ELR (cell line): ENCODE measurements at places on chromosomes 1 and 21.

DNA sequence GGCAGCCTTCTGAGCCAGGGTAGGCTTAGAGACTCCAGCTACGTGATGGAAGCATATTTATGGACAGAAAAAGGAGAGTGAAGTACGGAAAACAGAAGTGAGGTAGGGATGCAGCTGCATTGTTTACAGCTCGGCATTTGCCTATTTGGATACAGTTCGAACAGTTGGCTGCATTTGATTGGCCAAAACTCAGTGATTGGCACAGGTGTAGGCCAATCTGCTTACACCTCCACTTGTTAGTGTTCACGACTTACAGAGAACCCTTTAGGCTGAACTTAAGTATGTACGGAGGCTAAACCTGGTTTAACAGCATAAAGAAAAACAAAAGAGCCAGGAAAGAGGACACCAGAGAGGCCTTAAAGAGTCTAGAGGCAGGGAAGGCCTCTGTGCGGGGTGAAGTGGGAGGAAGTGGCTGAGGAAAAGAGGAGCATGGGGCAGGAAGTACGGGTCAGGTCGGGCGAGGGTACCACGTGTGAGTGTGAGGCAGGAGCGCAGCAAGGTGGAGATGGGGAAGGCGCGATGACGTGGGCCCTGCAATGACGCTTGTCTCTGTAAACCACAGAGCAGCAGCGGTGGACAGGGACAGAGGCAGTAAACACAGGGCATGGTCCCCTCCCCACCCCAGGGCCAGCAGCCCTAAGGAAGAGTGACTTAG, 32.0 kb downstream of the RSPH1 start:
- DNase-seq: peak; percentile 41

DNA sequence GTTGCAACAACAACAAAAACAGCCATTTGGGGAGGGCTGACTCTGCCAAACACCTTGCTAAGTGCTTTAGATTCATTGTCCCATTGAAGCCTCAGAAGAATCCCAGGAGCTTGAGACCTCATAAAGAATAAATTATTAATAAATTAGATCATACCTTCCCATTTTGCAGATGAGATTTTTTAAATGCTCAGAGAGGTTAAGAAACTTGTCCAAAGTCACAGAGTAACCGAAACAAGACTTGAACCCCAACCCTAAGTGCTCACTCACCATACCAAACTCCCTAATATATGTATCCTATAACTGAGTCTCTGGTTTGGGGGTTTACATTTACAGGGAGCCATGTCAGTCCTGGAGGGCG, 3.6 kb downstream of the CRYBG2 start:
- no peak for DNase-seq

DNA sequence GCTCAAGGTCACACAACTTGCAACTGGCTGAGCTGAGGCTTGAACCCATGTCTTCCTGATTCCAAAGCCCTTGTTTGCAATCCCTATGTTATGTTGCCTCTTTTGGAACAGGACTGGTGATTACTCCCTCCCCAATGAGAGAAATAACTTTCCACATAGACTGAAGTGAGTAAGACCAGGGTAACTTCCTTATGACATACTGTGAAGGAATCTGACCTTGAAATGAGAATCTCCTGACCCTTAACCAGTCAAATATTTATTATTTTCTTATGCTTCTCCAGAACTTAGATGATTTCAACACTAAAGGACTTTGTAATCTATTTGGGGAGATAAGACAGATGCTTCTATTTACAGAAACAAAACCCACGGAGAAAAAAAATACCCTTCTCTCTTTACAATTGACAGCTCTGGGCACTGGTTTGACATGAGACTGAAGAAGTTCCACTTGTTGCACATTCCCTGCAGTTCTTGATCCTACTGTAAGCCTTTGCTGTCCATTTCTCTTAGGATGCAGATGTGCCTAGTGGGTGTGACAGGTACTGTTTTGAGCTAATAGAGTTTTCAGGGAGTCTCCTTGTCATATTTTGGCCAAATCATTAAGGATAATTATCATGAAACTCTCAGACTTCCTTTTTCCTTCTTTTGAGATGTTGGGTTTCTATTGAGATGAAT, 3.9 kb upstream of the RPTN start:
- peak; percentile 93 for DNase-seq

GRCh38 chr1:36693161-36693525, 210.4 kb upstream of the CSF3R start:
- no peak for DNase-seq

DNA sequence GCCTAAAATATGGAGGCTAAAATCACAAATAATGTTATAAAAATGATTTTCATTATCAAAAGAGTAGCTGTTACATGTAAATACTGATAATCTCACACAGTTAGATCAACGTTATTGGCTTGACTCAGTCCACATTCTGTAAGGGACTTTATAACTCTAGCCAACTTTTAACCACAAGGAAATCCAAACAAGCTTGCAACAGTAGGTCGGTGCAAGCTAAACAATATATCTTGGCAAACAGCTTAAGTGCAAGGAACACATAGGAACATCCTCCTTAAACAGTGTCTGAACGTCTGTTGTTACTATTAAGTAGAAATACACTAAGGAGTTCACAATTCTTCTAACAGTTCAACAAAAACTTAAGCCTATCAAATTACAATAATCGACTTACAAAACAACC, 126.7 kb downstream of the EIF4G3 start:
- DNase-seq: no peak

DNA sequence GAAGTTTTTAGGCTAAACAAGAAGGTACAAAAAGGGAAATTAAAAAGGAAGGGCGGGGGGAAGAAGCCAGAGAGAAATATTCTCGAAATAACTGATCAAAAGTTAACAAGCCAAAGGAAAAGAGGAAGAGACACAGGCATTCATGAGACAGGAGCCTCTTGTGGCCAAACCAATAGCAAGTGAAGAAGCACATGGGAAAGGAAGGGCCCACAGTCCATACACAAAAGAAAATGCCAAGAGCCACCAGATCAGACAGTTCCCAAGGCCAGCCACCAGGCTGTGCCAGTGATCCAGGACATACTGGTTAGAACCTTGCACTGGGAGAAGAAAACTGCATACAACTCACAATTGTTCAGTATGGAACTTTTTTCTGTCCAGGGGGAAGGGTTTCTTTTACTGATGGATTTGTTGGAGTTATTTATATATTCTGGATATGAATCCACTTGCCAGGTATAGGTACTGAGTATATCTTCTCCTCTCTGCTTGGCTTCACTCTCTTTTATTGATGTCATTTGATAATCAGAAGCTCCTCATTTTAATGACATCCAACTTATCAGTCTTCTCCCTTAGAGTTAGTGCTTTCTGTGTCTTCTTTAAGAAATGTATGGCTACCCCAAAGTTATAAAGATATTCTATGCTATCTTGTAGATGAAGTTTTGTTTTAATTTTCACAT, 76.8 kb downstream of the CD46 start:
- peak; percentile 89 for DNase-seq

DNA sequence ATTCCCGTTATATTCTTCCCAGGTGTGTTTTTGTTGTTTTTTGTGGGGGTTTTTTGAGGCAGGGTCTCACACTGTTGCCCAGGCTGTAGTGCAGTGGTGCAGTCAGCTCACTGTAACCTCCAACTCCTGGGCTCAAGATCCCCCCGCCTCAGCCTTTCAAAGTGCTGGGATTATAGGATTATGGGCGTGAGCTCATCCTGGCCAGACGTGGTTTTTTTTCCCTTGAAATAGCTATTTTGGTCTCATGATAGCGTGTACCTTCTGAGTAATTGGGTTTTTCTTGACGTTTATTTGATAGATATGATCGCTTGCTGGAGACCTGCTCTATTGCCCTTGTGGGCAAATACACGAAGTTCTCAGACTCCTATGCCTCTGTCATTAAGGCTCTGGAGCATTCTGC, 17.6 kb downstream of the CTPS1 start:
- DNase-seq: no peak
